ENCODE measurements at places on chromosomes 5 and 9.
A peak's percentile ranks its signal among the peaks of the same experiment; 100 is the strongest.

DNA sequence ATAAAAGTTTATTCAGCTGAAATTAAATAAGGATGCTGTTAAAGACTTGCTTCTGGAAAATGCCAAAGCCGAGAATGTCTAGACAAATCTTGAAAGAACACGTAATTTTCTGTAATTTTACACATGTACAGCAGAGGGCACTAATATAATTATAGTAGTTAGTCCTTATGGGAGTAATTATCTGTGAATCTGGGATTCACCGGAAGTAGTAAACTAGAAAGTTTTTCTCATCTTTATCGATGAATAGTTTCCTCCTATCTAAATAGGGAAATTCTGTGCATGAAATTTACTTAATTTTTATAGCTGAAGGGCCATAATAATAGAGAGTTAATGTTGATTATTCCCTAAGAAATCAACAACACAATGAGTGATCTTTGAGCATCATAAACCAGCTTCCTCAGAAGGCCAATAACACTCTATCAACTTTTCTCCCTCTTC, 18.4 kb upstream of the CNTLN start:
- no peak for DNase-seq

DNA sequence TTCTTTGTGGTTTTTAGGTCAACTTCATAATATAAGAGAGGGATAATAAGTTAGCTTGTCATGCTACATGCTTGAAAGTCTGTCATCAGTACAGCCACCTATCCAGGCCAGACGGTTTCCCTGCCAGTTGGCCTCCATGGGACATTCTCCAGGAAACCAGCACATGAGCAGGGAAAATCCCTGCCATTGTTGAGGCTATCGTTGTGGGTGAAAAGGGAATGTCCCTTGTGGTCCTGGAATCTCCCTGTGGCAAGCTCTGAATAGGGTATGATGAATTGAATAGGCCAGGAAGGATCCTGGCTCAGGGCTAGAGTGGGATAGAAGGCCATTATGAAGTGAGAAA, 12.3 kb downstream of the F2RL1 start:
- peak; percentile 82 for DNase-seq

GRCh38 chr5:57552033-57552432, 69.4 kb upstream of the ACTBL2 start:
- no peak for DNase-seq

DNA sequence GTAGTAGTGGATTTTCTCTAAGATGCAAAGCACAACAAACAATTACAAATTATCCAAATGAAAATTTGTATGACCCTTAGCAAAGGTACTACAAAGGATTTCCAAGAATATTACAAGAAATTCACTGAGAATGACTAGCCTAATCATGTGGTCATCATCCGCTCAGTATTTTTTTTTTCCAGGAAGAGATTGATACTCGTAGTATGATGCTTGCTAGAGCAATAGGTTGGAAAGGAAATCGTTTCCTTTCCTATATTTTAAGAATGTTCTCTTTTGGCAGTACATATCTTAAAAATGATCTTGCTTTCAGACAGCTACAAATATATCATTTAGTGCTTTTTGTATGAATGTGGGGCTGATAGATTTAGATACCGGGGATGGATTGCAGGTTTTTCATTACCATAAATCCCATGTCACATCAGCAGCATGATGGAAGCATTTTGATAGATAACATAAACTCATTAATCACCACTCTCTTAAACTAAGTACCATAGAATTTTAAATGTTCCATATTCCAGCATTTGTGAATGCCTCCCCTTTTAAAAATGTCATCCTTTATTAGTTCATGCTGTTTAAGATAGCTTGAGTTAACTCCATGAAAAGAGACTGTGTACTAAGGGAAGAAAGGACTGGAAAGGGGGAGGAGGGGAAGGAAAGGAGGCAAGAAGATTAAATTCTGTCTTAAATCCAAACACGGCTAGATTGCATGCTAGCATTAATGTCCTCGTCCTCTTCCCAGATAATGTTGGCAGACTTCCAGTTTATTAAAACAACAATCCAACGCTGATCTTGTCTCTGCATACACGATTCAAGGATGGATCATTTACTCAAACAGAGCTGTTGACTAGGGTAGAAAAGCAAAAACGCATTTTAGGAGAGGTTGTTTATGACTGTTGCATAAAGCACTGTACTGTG, 311.7 kb upstream of the ZNF608 start:
- DNase-seq, result peak; percentile 58

GRCh38 chr9:6931913-6932312, 174.1 kb downstream of the KDM4C start:
- DNase-seq, result peak; percentile 92

GRCh38 chr5:50929174-50929573, 262.7 kb downstream of the PARP8 start:
- no peak for DNase-seq

DNA sequence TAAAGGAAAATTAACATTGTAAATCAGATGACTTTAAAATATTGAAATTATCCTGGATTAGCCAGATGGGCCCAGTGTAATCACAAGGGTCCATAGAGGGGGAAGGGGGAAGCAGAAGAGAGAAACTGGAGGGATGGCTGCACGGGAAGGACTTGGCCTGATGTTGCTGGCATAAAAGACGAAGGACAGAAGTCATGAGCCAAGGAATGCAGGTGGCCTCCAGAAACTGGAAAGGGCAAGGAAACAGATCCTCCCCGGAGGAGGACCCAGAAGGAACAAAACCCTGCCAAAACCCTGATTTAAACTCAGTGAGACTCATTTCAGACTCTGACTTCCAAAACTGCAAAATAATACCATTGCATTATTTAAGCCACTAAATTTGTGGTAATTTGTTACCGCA, 100.2 kb downstream of the ADAMTS2 start:
- DNase-seq, result no peak

GRCh38 chr5:80187421-80188090, 68.3 kb downstream of the SERINC5 start:
- no peak for DNase-seq

DNA sequence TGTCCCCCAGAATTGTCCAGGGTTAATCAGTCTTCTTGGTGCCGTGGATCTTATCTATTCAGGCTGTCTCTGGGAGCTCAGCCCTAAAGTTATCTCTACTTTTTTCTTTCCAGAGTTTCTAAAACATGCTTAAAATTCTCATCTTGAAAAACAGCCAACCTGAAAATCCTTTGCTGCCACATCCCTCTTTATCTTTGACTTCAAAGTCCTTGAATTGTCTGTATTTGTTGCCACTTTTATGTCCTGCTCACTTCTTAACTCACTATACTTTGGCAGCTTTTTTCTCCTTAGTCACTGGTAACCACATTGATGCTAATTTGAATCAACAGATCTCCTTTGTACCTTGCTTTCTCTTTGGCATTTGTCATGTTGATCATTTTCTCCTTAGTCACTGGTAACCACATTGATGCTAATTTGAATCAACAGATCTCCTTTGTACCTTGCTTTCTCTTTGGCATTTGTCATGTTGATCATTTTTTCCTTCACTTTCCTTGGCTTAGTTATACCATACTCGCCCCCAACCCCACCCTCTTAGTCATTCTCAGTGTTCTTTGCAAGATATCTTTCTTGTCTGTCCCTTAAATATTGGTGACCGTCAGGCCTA, 8.5 kb downstream of the DMXL1 start:
- DNase-seq, result no peak

- DNase-seq, result peak; percentile 3
These were observed 220.0 kb upstream of the NR4A3 start for GRCh38 chr9:99601571-99602111.
